Stimulated activated CD8-positive, alpha-beta memory T cell treated with anti-CD3 and anti-CD28 coated beads, Interleukin-2, amount 100 ng/mL, for 1 hour (primary cell): ENCODE measurements at places on chromosomes 5 and 9.
A peak's percentile ranks its signal among the peaks of the same experiment; 100 is the strongest.

- DNase-seq = no peak
These were observed 36.2 kb upstream of the SMARCA2 start for GRCh38 chr9:1978941-1979340.

DNA sequence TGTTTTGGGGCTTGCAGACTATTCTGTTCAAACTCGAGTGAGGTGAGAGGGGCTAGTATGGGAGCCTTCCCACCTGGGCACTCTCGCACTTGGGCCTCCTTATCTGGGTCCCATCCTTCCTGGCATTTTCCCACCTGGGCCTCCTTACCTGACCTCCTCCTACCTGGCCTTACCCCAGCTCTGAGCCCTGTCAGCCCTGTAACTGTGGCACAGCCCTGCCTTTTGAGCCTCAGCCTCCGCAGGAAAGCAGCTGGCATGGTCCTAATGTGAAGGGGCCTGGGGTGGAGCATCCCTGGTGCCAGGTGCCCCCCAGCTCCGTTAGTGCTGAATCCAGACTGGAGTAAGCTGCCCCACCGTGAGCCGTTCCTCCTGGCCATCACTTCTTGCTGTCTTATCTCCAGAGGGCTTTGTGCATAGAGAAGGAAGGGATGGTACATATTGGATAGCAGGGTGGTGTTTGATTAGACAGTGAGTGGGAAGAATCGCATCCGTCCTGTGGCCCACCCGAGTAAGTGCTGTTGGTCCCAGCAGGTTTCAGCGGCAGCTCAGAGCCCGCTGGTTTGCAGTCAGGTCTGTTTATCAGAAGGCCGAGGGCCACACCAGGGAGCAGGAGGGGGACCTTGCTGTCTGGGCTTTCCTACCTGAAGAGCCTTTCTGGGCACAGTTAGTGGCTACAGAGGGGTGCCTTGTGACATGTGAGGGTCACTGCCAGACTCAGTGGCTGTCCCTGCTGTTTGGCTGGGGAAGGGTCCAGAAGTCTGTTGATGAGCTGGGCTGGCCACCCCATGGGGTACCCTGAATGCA lies 76.5 kb downstream of the WNK2 start:
- DNase-seq = no peak

- DNase-seq = no peak
These were observed 59.4 kb downstream of the ZNF354C start for GRCh38 chr5:179119415-179120170.

DNA sequence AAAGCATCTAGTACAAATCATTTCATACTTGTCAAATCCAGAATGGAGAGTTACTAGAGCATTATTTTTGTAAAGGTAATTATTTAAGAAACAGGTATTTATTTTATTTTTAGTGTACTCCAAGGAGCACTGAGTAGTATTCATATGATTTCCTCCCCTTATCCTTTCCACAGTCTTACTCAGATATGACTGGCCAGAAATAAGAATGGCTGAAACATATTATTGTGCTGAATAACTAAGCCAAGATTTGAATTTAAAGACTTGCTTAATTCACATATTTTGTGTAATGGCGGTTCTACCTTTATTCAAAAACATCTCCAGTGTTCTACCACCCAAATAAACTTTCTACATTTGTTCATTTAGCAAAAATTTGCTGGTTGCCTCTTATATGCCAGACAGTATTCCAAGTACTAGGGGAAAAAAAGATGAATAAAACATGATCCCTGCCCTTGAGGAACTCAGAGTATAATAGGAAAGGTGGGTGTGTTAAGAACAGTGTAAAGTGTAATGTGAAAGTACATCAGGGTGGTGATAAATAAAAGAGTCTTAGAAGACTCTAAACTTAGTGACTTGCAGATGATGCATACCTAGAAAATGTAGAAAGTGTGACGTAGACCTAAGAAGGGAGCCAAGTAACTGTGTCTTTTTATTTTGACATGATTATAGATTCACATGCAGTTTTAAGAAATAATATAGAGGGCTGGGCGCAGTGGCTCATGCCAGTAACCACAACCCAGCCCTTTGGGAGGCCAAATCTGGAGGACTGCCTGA lies 110.4 kb upstream of the GRHPR start:
- no peak for DNase-seq

DNA sequence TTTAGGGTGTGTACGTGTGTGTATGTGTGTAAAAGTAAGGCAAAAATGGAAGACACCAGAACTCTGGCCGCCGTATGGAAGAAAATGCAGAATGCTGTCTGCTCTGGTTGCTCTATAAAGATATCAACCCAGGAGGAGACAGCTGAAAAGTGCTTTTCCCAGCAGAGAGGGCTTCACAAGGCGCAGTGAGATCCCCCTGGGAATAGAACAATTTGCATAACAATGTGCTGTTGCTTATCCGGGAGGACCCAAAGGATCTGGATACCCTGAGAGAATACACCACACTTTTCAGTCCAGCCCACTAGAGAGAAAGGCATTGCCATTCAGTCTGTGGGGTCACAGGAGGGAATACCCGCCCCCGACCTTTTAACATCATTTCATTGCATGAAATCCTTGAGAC lies 230.6 kb downstream of the EBF1 start:
- no peak for DNase-seq

DNA sequence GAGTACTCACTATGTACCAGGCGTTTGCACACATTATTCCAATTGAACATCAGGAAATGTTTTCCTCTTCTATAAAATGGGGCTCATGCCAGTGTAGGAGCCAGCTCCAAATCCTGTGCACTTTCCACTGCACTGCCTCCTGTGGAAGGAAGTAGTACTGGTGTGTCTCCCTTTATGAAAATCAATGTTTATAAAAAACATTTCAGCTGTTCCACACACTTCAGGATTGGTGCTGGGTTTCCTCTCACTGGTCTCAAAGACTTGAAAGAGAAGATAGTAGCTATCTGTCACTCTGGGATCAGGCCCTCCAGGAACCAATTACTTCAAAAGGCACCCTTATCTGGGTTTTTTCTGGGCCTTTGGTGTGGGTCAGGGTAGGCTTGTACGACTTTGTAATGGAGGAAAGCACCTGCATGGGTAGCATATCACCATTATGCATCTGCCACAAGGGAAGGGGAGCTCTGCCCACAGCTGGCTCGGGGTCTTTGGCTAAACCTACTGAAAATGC lies 32.5 kb downstream of the RAB14 start:
- DNase-seq = no peak

- peak; percentile 36 for DNase-seq
These were observed 35.2 kb upstream of the GLDC start for GRCh38 chr9:6680797-6681146.

DNA sequence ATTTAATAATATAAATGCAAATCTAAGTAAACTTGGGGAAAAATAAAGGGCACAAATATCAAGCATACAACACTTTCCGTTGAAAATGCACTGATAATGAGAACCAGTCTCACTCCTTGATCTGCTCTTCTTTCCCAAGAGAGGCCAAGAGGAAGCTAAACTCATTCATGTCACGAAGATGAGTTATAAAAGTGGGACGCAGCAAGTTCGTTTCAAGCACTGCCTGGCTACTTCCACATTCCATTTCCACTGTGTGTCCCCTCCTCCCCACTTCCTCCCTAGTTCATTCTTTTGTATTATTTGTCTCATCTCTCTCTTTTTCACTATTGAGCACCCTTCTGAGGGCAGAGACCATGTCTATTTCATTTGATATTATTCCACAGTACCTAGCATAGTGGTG lies 158.1 kb downstream of the SLC24A2 start:
- no peak for DNase-seq

DNA sequence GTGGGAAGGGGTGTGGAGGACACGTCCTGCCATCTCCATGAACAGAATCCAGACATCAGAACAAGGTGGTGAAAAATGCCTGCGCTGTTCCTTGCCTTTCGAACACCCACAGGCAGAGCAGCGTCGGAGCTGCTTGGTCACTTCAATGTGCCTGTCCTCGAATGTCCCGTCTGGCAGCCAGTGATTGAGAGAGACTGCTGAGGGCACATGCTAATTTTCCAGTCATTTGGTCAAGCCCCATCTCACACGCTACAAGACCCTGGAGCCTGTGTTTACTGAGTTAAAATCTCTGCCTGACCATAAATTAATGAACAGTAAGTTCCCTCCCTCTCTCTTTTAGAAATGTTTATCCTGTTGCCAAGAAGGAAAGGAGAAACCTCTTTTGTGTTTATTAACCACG lies 149.3 kb downstream of the NTRK2 start:
- no peak for DNase-seq

- DNase-seq = no peak
These were observed 46.1 kb downstream of the ASTN2 start for GRCh38 chr9:117368684-117369230.

- no peak for DNase-seq
These were observed 294.8 kb downstream of the GADD45G start for GRCh38 chr9:89899573-89899972.
